ENCODE measurements at places on chromosomes 4 and X.

DNA sequence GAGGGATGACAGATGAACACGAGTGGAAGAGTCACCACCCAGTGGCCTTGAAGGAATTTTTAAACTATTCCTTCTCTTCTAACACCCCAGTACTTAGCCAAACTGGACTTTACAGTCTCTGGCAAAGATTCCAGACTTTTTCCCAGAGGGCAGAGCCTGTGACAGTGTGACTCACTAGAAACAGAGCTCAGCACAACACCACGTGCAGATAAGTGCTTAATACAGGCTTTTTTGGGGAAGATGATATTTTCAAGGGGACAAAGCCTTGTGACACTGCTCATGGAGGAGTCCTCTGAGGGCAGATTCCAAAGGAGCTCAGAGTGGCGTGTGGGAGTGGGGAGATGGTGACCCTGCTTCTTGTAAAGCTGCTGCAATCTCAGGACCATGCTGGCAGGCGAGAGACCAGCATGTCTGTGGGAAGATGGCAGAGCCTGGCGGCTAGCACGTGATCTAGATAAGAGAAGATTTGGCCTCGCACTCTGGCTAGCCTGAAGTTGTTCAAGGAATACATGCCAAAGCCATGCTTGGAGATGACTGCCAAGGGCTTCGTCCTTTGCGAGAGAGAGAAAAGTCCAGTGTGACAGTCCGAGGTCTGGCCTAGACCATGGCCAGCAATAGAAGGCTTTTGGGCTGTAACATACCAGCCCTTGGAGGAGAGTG lies 2.4 kb downstream of the RAB33A start:
- DNase-seq = peak; percentile 92

DNA sequence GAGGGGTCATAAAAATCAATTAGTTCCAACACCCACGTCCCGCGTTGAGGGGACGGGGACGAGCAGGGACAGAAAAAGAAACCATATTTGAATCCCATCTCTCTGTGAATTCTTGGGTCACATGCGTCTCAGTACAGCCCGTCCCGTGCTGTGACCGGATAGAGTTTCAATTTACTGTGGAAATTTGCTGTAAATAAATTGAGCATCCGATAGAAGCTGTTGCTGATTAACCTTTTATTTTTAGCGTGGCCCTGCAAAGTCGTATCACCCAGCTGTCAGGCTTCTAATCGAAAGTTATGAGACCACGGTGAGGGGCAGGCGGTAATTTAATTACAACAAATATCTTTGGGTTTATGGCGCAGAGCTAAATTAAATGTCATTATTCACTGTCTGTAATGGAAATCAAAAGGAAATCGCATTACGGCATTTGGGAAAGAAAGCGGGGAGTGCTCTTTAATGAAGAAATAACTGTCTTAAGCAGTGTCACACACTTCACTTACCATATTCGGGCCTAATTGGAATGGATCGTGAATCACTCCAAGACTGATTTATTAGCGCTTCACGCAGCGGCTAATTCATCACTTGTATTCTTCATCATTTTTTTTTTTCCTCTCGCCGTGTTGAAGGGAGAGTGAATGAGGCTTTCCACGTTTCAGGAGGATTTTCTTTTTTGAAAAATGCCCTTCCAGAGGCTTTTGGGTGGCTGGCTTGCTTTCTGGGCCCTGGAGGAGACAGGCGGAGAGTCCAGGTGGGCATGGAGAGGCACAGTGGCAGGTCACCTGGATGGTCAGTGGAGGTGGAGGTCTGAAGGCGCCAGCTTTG lies 7.3 kb downstream of the SHOX start:
- peak; percentile 87 for DNase-seq

GRCh38 chrX:120570011-120570600 lies 9.3 kb upstream of the CUL4B start:
- DNase-seq = no peak

GRCh38 chr4:101279377-101279871 lies 67.9 kb downstream of the PPP3CA start:
- peak; percentile 99 for DNase-seq

GRCh38 chr4:26076896-26077295 lies 162.9 kb downstream of the SMIM20 start:
- DNase-seq = peak; percentile 49

DNA sequence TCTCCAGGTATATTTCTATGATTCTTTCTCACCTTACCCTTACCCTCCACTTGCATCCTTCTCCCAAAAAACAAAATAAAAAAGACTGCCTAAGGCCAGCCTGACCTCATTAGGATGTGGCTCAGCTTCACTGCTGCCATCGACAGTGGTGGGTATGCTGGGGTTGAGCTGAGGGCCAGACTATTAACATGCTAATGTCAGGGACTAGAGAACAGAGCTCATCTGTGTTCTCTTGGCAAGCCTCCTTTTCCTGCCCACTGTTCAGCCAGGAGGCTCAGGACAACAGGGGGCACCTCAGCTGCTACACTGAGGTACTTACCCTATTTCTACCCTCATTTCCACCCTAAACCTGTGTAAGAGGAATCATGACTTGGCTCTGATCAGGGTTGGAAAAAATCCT lies 59.3 kb downstream of the MSN start:
- DNase-seq = no peak

DNA sequence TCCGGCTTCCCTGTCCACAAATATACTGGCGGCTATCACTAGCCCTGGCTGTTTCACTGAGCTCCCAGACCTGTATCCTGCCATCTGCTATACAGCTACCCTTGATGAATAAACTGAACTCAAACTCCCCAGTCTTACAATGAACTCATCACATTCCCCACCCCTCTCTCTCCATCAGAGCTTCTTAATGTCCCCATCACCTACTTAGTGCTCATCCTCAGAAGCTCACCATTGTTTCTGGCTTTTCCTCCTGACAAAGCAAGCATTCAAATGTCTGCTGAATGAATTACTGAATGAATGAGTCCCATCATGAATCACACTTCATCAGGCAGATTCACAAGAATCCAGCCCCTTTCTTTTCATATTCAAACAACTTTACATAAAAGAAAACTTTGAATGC lies 5.7 kb upstream of the DGAT2L6 start:
- no peak for DNase-seq

- DNase-seq = peak; percentile 72
These were observed 9.4 kb upstream of the MMAA start for GRCh38 chr4:145609481-145610427.

GRCh38 chrX:150897421-150898320 lies 797 bp downstream of the CD99L2 start:
- peak; percentile 23 for DNase-seq

GRCh38 chr4:67342291-67342690 lies 203.0 kb downstream of the CENPC start:
- DNase-seq = no peak

DNA sequence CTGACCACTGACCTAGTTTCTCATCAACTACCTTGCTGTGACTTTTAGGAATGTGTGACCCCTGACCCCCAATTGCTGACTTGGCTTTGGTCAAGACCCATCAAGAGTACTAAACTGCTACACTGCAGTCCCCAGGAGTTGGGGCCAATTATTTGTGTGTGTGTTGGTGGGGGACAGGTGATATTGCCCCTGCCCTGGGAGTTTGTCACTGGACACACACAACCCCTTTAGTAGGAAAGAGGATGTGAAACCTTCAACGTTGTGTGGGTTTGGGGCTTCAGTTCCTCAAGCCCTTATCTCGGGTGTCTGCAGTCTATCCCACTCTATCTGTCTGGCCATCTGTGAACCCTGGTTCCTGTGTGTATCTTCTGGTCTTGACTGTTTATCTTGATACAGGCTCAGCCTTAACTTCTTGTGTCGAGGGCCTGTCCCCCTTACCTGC lies 6.5 kb downstream of the SASH3 start:
- DNase-seq = no peak

DNA sequence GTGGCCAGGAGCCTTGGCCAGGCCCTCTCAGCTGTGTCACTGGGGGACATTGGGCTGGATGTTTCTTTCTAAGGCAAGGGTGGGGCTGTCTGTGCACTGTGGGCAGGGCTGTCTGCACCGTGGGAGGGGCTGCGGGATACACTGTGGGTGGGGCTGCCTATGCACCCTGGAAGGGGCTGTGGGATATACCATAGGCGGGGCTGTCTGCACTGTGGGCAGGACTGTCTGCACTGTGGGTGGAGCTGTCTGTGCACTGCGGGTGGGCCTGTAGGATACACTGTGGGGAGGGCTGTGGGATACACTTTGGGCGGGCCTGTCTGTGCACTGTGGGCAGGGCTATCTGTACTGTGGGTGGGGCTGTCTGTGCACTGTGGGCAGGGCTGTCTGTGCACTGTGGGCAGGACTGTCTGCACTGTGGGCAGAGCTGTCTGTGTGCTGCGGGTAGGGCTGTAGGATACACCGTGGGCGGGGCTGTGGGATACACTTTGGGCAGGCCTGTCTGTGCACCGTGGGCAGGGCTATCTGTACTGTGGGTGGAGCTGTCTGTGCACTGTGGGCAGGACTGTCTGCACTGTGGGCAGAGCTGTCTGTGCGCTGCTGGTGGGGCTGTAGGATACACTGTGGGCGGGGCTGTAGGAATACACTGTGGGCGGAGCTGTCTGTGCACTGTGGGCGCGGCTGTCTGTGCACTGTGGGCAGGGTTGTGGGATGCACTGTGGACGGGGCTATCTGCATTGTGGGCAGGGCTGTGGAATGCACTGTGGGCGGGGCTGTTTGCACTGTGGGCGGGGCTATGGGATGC lies 31.1 kb downstream of the ACOX3 start:
- peak; percentile 44 for DNase-seq

DNA sequence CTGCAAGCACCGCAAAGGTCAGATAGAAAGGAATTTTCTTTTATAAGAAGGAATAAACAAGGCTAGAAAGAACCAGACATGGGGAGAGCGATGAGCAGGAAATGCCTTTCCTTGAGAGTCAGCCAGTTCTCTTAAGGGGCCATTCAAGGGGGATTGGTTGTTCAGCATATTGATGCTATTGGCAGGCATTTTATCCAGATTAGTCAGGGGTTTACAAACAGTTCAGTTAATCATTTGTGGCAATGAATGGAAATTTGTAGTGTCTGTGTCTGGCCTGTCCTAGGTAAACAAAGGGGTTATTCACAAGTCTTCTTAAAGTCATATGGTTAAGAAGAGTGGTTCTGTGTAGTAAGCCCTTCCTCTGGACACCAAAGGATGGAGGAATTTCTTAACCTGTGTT lies 184.7 kb upstream of the FRMPD4 start:
- peak; percentile 85 for DNase-seq

DNA sequence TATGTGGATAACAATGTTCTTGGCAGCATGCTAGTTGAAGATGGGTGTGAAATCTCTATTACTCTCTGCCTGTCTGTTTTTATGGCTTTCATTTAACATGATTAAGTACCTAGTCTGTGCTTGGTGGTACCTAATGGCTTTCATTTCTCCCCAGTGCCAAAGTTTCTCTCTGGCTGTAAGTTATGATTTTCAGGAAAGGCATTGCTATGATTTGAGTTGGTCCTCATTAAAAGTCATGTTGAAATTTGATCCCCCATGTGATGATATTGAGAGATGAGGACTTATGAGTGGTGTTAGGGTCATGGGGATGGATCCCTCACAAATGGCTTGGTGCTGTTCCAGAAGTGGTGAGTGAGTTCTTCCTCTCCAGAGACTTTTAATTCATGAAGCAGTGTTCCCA lies 162.4 kb upstream of the IL15 start:
- DNase-seq = peak; percentile 79

DNA sequence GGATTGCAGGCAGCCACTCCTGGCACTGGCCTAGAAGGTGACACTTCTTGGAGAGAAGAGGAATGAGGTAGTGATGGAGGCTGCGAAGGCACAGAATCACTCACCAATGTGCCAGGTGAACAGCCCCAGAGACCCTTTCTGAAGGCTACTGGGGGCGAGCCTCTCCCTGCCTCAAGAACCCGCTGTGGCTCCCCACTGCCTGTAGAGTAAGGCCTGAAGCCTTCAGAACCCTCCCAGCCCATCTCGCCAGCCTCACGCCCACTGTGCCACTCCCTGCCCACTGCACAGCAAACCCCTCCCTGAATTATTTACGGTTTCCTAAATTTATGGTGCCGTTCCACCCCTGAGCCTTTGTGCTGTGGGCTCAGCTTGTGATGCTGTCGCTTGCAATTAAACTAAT lies 24.2 kb upstream of the SORCS2 start:
- DNase-seq = no peak
